T-helper 1 cell (primary cell): ENCODE measurements at places on chromosomes 3 and 15.

DNA sequence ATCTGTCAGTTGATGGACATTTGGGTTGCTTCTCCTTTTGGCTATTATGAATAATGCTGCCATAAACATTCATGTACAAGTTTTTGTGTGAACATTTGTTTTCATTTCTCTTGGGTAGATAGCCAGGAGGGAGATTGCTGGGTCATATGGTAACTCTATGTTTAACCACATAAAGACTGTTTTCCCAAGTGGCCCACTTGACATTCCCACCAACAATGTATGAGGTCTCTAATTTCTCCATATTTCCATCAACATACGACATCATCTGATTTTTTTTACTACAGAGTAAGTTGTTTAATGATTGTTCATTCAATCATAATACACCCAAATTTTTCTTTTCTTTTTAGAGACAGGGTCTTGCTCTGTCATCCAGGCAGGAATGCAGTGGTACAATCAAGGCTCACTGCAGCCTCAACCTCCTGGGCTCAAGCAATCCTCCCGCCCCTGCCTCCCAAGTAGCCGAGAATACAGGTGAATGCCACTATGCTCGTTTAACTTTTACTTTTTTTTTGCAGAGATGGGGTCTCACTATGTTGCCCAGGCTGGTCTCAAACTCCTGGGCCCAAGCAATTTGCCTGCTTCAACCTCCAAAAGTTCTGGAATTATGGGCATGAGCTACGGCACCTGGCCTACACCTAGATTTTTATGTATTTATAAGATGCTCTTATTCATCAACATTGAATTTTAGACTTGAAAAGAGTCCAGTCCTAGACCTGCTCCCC lies 6.8 kb downstream of the IP6K1 start:
- no peak for DNase-seq

DNA sequence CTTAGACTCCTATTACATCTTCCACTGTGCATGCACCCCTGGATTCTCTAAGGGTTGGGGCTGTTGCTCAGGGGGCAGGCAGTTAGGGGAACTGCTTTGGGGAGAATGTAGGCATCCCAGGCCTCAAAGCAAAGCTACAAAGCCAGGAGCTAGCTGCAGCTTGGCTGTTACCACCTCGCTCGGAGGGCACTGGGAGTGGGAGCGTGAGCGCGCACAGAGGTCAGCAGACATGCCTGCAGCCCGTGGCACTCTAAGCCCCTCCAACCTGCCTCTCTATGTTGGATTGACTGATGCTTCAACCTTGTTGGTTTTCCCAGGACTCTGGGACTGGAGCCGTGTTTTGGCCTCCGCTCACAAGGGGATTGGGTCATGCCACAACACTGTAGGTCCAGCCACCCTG lies 69.8 kb downstream of the CPN2 start:
- no peak for DNase-seq

- DNase-seq = no peak
Measured at GRCh38 chr3:112637700-112638099, 3.2 kb downstream of the CCDC80 start.

GRCh38 chr3:187833799-187834578 lies 88.7 kb upstream of the BCL6 start:
- DNase-seq = no peak

- no peak for DNase-seq
Measured at GRCh38 chr3:51381333-51381705, 3.8 kb upstream of the MANF start.

DNA sequence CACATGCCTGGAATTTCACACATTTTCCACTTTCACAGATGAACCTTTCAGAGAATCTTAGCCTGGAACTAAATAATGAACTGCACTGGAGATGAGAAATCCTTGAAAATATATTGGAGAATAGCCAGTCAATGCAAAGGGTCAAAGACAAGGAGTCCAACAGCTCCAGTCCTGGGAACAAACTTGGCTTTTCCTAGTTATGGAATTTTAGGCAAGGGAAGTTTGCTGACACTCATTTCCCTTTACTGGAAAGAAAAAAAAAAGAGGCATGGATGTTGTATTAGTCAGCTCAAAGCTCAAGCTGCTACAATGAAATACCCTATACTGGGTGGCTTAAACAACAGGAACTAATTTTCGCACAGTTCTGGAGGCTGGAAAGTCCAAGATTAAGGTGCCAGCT lies 690.8 kb upstream of the ARPP21 start:
- DNase-seq = no peak

- peak; percentile 60 for DNase-seq
Measured at GRCh38 chr3:14508966-14509795, 31.0 kb downstream of the GRIP2 start.

- DNase-seq = no peak
Measured at GRCh38 chr3:14057701-14058100, 67.0 kb downstream of the CHCHD4 start.

DNA sequence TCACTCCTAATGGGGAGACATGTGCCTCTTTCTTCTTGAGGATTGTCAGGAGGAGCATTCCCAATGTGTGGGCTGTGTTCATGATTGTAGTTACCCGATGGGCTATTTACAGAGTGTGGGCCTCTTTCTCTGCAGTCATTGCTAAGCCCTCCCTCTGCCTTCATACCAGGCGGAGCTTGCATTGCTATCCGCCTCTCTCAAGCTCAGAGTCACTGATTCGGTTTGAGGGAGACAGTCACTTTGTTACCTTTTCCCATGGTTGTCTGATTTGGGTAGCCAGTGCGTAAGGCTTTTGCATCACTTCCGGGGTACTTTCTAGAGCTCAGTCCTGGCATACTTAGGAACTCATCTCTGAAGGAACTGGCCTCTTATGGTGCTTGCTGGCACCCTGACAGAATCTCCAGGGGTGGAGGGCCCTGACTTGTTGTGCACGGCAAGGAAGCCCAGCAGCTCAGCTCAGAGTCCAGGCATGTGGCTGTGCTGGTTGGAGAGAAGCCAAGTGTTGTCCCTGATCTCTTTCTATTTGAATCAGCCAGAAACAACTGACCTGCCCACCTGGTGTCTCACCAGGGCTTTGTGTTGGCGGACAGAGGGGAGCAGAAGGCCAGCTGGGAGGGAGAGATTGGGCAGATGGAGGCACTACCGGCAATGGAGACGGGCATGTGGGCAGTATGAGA lies 79.8 kb downstream of the EPHB1 start:
- no peak for DNase-seq

- no peak for DNase-seq
Measured at GRCh38 chr3:43879166-43879565, 188.4 kb downstream of the ABHD5 start.

DNA sequence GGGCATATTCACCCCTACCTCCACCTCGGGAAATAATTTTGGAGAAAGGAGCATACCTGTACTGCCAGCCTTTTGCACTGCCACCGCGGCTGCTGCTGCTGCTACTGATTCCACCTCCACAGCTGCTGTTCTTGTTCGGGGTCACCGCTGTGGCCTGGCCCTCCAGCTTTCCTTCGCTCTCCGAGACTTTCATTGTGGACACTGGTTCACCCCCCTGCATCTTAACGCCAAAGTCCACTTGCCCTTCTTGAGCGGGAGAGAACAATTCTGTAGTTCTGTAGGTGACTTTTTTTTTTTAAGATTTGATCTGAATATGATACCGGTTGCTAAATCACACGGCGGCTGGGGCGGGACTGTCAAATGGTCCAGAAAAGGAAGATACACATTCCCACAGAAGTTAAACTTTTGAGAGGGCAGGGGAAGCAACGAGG lies 701 bp downstream of the OSBPL11 start:
- no peak for DNase-seq

- DNase-seq = no peak
Measured at GRCh38 chr3:12399226-12399625, 85.1 kb upstream of the TSEN2 start.

DNA sequence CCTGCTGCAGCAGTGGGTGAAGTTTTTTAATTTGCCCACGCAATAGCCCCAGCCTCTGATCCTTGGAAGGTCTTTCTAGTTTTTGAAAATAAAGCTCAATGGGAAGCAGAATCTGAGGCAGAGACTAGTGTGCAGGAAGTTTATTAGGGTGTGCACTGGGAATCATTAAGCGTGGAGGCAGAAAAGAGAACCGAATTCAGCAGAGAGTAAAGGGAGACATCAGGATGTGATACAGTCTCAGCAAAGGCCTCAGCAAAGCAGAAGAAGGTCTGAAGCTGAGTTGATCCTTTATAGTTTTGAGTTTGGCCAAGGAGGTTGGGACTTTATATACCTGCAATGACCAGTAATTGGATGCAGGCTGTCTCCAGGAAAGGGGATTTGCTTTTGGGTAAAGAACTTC lies 4.9 kb upstream of the BTLA start:
- no peak for DNase-seq

- DNase-seq = no peak
Measured at GRCh38 chr3:112627419-112627818, 13.5 kb downstream of the CCDC80 start.

- no peak for DNase-seq
Measured at GRCh38 chr3:136929977-136930670, 27.7 kb upstream of the IL20RB start.

DNA sequence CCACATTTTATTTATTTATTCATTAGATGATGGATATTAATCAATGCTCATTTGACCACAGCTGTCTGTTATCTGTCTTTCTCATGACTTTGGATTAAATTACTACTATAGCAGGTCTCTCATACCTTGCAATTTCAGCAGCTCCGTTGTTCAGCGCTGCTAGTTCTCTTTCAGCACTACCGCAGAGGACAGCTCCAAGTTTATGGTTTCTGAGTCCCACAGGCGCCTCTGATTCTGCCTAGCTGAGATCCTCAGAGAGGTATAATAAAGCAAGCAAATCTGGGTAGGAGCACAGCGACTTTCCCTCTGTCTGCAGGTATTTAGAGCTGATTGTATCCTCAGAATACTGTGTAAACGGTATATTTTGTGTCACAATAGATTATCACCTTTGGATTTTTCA lies 204.9 kb downstream of the CNTN4 start:
- no peak for DNase-seq

DNA sequence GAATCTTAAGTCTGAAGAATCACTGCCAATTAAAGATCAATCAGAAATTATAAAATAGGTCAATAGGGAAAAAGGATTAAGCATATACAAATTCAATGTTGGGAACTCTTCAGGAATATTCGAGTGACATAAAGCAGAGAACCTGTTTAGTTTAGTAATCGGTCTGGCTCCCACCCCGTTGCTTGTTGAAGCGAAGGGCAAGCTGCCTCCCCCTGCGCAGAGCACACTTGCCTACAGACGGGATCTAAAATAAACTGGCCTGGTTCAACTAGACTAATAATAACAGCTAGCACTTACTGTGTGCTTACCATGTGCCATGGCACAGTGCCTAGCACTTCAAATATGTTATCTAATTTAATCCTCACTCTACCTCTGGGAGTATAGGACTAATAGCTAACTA lies 8.6 kb downstream of the SEMA6D start:
- DNase-seq = no peak

GRCh38 chr15:59321000-59321689 lies 51.5 kb downstream of the MYO1E start:
- no peak for DNase-seq

DNA sequence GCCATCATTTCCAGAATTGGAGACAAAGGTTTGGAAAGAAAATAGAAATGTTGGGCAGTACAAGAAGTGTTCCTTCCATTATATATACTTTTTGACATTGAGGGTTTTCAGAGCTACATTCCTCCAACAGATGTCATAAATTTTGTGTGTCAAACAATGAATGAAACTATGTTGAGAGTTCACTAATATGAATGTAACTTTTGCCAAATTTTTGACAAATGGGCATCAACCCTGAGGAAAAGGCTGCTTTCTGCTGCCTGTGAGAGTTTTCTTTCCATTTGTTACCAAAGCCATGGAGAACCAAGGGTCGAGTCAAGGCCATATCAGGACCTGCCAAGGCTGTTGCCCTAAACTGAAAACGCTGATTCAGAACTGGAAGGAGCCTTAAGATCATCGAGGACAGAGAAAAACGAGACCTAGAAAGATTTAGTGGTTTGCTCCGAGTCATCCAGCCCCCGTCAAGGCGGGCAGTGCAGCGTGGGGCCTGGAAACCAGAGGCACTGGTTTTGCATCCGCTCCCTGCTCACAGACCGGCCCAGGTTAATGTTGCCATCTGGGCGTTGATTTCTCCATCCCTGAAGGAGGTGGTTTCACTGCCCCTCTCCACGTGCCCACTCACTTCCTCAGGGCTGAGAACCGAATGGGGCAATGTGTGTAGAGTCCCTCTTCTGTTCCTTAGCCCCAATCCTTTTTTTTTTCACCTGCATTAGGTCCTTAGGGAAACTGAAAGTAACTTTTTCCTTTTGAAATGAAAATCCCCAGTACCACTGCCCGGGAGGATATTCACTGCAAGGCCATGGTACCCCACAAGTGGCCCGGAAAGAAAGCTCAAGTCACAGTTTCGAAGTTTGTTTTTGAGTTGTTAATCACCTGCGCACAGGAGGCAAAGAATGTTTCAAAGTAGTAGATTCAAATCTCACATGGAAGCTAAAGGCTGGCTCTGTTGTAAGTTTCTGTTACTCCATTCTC lies 32.8 kb downstream of the TPM1 start:
- no peak for DNase-seq
